Right ventricle myocardium inferior (tissue), 1 donor: ENCODE measurements at places on chromosomes 11 and 22. TPM values are rescaled to one million over a fixed set of nuclear protein-coding genes. Genes with fewer than 3 reads are reported as not detected.

BTBD18 gene
- total RNA-seq: not detected

FJX1 gene
- 0.54 TPM for total RNA-seq

PDGFD gene
- 9.0 TPM for total RNA-seq

PATE4 gene
- total RNA-seq: not detected

CCDC15 gene
- total RNA-seq: 0.38 TPM

- DNase-seq: no peak
Measured at GRCh38 chr11:16890442-16890841, 123.8 kb downstream of the PLEKHA7 start.

- no peak for DNase-seq
Measured at GRCh38 chr22:35400501-35400790, 506 bp downstream of the MCM5 start.

- DNase-seq: no peak
Measured at GRCh38 chr11:64165481-64165841, 452 bp downstream of the MACROD1 start.

GRCh38 chr11:19800162-19800561, 87.5 kb downstream of the NAV2 start:
- DNase-seq: no peak

DNA sequence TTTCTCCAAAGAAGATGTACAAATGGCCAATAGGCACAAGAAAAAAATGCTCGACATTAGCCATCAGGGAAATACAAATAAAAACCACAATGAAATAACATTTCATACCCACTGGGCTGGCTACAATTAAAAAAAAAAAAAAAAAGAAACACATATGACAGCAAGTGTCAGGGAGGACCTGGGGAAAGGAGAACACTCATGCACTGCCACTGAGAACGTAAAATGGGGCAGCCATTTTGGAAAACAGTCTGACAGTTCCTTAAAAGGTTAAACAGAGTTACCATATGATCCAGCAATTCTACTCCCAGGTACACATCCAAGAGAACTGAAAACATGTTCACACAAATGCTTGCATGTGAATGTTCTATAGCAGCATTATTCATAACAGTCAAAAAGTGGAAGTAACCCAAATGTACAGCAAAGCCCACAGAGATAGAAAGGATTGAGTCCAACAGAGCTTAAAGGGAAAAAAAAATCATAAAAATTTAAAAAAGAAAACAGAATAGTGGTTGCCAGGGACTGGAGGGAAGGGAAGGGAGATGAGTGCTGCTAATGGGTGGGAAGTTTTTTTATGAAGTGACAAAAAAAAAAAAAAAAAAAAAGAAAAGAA, 48.4 kb upstream of the CYP2D6 start:
- no peak for DNase-seq

GRCh38 chr22:49230194-49230577, 597.5 kb downstream of the BRD1 start:
- DNase-seq: peak; percentile 16

DNA sequence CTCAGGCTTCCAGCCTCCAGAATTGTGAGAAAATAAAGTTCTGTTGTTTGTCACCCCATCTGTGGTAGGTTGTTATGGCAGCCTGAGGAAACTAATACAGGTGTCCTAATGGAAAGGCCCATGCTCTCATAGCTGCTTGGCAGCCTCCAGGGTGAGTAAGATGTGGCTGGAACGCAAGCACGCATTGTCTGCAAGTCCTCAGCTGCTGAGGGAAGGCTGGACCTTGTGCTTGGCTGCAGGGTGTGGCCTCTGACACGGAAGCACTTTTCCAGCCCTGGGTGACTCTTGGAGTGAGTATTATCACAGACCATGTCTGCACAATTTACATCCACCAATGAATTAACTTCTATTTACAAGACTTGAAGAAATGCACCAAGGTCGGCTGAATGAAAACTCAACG, 44.4 kb upstream of the BARX2 start:
- no peak for DNase-seq

GRCh38 chr22:32697331-32697995, 104.0 kb upstream of the TIMP3 start:
- DNase-seq: no peak

- no peak for DNase-seq
Measured at GRCh38 chr22:25496396-25497064, 67.9 kb upstream of the GRK3 start.

DNA sequence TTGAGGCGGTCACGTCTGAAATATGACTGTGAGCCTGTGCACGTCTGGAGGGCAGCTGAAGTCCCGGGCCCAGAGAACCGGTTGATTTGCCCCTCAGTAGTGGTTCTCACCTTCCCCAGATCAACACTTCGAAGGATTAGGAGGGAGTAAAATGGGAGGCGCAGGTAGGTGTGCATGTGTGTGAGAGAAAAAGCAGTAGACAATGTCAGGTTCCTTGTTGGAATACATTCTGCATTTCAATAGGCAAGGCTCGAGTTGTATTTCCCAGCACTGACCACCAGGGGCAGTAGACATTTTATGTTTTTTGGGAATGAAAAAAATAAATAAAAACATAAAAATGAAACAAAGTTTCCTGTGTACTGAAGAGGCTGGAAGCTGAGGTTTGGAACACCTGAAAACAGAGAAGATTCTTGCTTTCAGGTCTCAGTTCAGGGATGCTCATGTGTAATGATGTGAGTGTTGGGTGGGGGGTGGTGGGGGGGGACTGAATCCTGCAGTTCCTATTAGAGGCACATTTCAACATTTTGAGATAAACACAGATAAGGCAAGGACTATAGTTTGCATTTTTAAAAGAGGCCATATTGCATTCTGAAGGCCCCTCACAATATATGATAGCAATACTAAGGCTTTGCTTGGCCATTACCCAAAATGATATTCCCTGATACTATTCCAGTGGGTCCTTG, 333.9 kb downstream of the CADM1 start:
- no peak for DNase-seq

- no peak for DNase-seq
Measured at GRCh38 chr11:61172356-61172755, 11.1 kb upstream of the VPS37C start.
